Kidney glomerular epithelial cell (primary cell): ENCODE measurements at places on chromosomes 2 and 18.

GRCh38 chr2:12773586-12774394, 57.1 kb downstream of the TRIB2 start:
- DNase-seq, result no peak

DNA sequence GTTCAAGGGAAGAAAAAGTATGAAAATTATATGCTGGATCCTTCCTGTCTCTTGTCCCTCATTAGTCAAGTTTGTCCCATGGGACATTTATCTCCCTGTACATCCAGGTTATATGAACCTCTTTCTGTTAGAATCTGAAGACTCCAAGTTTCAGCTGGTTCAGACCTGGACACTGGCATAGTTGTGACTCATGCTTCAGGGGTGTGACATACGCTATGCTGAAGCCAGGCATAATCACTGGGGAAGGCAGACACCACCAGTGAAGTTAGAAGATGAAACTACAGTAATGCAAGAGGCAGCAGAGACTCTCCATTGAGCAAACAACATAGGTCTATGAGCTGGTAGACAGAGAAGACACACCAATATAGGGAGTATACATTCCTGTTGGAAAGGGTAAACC, 269.7 kb upstream of the SLC8A1 start:
- peak; percentile 14 for DNase-seq

- no peak for DNase-seq
Observed at GRCh38 chr18:79986726-79987125, 1.6 kb downstream of the TXNL4A start.

- peak; percentile 52 for DNase-seq
Observed at GRCh38 chr2:17620280-17620679, 79.8 kb downstream of the VSNL1 start.

- DNase-seq, result no peak
Observed at GRCh38 chr2:212814941-212815340, 276.3 kb upstream of the ERBB4 start.

- peak; percentile 22 for DNase-seq
Observed at GRCh38 chr18:64165906-64166305, 17.0 kb upstream of the LINC00305 start.

DNA sequence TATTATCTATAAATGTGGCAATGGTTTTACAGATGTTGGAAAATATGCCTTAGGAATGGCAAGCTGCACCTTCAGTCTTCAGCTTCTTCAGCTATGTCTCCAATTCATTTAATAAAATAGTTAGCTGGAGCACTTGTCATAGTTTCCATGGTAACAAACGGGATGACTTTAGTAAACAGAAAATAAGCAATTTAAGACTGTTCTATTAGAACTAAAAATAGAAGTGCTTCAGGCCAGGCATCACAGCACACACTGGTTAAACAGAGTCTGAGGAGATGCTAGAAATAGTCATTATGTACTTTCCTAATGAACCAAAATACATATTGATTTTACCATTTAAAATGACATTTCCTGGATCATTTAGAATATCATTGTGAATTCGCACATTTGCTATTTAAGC, 195.0 kb downstream of the GCA start:
- DNase-seq, result no peak

- DNase-seq, result no peak
Observed at GRCh38 chr2:240460253-240460711, 24.8 kb downstream of the GPC1 start.

DNA sequence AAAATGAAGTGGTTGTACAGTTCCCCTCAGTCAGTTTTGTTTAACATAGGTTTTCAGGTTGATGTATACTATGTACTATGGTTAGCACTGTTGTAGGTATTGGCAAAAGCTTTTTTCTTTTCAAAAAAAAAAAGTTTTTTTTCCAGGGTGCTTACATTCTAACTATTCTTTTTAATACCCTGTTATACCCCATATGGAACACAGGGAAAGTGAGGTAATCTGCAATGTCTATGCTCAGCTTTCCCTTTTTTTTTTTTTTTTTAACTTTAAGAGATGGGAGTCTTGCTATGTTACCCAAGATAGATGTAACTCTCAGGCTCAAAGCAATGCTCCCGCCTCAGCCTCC, 590 bp upstream of the CCDC138 start:
- DNase-seq, result no peak

GRCh38 chr2:156476850-156477206, 40.6 kb downstream of the GPD2 start:
- peak; percentile 73 for DNase-seq

GRCh38 chr2:68632021-68632420, 11.4 kb upstream of the PROKR1 start:
- DNase-seq, result no peak

DNA sequence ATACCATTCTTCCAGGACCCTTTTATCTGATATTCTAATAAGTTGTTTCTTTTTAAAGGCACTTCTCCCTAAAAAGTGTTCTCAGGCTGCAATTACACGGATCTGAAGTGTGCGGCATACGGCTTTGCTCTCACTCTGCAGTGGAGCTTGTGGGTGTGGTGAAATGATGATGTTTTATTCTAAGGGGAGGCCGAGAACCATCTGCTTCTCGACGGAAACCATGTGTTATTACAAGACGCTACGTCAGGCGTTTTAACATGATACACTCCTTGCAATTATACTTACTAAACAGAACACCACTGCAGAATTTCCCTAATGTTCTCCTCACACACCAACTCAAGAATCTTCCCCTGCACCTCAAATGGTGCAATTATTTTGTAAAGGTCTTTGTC, 34.9 kb upstream of the CTDP1 start:
- DNase-seq, result no peak

GRCh38 chr2:43185146-43185545, 41.3 kb downstream of the ZFP36L2 start:
- DNase-seq, result no peak

- DNase-seq, result peak; percentile 63
Observed at GRCh38 chr18:35497027-35497369, 762 bp downstream of the INO80C start.

DNA sequence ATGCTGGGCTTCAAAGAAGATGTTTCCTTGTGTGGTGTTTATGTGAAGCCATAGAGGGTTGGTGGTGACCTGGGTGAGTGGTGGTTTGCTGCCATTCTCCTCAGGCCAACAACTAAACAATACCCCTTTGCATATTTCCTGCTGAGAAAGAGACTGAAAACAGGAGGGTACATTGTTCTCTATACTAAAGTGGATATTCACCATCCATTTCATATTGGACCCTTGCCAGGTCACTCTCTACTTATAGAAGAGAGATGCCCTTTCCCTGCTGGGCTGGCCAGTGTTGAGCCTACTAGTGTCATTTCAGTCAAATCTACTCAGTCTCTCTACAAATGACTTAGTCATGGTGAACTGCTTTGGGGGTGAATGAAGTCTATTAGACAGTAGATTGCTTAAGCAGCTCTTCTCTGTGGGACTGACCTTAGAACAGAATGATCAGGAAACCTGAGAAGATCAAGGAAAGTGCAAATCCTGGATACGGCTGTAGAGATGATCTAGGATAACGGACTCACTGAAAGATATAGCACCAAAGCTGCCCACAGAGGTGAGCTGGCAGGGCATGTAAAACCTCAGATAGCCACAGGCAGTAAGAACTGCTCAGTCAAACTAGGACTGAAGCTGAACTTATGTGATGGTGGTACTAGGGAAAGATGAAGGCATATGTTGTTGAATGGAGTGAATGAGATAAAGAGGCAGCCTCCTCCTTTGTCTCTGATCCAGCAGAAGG, 154.9 kb downstream of the MYO3B start:
- no peak for DNase-seq

GRCh38 chr2:71067567-71068217, 756 bp upstream of the NAGK start:
- no peak for DNase-seq

GRCh38 chr2:238231251-238231793, 8.5 kb downstream of the HES6 start:
- DNase-seq, result no peak

DNA sequence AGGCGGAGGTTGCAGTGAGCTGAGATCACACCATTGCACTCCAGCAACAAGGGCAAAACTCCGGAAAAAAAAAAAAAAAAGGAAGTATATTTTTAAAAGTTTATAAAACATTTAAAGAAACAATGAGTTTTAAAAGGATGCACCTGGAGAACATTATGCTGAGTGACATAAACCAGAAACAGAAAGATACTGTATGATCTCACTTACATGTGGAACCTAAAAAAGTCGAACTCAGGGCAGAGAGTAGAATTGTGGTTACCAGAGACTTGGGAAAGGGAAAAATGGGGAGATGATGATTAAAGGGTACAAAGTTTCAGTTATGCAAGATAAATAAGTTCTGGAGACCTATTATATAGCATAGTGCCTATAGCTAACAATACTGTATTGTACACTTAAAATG, 52.8 kb upstream of the RTN4 start:
- DNase-seq, result no peak

DNA sequence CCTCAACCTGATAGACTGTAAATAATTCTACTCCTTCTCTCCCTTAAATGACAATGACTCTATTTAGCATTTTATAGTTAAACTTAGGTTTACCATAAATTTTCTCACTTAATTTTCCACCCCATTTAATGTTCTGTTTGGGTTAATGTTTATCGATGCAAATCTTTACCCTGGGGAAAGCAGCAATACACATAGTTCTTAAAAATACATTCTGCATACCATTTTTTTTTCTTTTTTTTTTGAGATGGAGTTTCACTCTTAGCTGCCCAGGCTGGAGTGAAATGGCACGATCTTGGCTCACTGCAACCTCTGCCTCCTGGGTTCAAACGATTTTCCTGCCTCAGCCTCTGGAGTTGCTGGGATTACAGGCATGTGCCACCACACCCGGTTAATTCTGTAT, 14.0 kb downstream of the STAM2 start:
- no peak for DNase-seq

DNA sequence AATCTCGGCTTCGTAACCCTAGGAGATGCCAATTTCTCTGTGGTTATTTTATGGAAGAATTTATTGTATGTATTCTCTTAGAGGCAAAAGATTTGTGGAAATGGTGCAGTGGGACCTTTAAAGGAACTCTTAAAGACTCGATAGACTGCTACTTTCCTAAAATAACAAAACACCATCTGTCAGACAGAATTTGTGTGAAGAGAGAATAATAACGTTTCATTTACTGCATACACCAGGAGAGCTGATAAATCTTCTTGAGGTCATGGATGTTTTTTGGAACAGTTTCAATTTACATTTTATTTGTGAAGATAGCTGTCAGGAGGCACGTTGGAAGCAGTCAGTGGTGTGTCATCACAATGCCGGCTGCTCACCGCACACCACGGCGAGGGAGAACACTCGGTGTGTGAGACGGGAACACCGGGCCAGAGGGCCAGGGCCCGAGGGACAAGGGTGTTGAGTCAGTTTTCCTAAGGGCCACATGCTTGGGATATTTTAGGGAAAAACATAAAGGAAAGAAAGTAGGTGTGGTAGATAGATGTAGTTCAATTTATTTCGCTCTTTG, 1681.0 kb upstream of the DDX18 start:
- DNase-seq, result no peak

- no peak for DNase-seq
Observed at GRCh38 chr2:191115391-191115790, 35.4 kb downstream of the STAT4 start.

- DNase-seq, result no peak
Observed at GRCh38 chr2:85971366-85971765, 82.6 kb upstream of the ST3GAL5 start.

DNA sequence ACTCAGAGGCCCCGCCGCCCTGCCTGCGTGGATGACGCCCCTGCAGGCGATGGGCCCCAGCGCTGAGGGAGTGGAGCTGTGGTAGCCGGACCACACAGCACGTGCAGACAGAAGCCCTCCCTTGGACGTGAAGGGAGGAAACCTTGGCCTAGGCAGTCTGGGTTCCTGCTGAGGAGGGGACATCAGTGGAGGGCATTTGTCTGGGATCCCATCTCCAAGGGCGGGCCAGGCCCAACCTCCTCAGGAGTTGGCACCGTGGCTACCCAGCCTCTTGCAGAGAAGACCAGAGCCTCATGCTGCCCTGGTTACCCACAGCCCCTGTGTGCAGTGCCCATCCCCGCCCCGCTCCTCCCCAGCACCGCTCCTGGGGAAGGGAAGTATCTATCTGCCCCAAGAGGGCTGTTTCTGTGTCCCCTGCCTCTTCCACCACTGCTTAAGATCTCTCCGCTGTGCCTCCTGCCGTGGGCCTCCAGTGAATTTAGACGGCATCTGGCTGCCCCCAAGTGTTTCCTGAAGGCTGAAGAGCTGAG, 241.8 kb downstream of the KLHL29 start:
- no peak for DNase-seq

- no peak for DNase-seq
Observed at GRCh38 chr2:152049541-152049940, 49.3 kb downstream of the CACNB4 start.

- DNase-seq, result no peak
Observed at GRCh38 chr2:138228101-138228500, 263.8 kb downstream of the HNMT start.

- DNase-seq, result no peak
Observed at GRCh38 chr2:199414465-199414864, 43.3 kb downstream of the SATB2 start.

DNA sequence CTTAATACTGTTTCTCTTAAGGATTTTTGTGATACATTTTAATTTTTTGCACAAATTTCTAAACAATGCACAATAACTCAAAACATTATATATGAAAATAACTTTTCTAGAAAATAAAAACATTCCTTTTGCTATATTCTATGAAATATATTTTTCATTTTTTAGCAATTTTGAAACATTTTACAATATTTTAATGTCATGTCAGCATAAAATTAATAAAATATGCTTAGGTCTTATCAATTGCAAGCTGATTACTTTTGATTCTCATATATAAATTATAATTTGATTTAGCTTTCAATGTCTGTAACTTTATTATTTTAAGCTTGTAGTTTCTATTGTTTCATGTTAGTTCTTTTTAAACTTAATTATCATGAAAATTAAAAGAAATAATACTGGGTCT, 898.7 kb downstream of the TMEM182 start:
- no peak for DNase-seq

- no peak for DNase-seq
Observed at GRCh38 chr2:22855081-22855480, 529.9 kb upstream of the KLHL29 start.

GRCh38 chr2:230068016-230068650, 591 bp downstream of the SLC16A14 start:
- DNase-seq, result no peak

DNA sequence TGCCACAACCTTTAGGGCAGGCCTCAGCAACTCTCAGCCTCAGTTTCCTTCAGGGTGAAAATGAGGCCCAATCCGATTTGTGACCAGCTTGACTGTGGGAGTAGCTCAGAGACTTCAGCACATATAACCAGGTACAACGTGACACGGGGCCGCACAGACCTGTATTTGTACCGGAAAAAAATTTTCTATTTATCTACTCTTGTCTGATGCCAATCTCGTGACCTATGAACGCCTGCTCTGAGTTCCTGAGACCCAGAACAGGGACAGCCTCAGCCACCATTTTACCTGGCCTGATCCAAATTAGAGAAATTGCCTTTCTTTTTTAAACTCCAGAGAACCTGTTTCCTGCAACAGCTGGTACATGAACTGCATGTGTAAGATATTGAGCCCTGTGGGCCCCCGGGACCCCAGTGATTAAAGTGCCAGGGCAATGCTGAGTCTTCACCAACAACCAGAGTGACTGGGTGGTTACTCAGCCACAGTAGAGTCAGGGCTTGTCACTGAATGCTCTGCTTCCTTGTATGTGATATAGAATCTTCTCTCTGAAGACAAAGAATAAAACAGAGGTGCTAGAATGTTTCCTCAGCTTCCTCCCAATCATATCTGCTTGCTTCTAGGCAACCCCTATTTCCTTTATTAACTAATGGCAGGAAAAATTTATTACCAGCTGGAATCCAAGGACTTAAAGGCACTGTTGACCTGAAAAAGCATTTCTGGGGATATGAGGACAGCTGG, 47.8 kb upstream of the FZD7 start:
- no peak for DNase-seq
